ENCODE measurements at places on chromosomes 6 and 20. TPM values are rescaled to one million over a fixed set of nuclear protein-coding genes. Genes with fewer than 3 reads are reported as not detected.

Gene PRDM13
- total RNA-seq = not detected

Gene NHSL1
- total RNA-seq = 0.75 TPM

Gene DDO
- not detected for total RNA-seq

Gene SPATA2
- 25.8 TPM for total RNA-seq

Gene TRIM31
- total RNA-seq = not detected

Gene DZANK1
- 5.7 TPM for total RNA-seq

Gene TBX18
- total RNA-seq = not detected

Gene SFTA2
- total RNA-seq = not detected

Gene OR2B2
- total RNA-seq = not detected

Gene PCK1
- total RNA-seq = not detected

Gene FAM50B
- 1.9 TPM for total RNA-seq

Gene GCNT2
- total RNA-seq = 0.79 TPM

Gene RIMS1
- not detected for total RNA-seq

Gene TMEM217
- 0.75 TPM for total RNA-seq

Gene VGLL2
- total RNA-seq = not detected

Gene CLVS2
- total RNA-seq = not detected

Gene RAB44
- 0.09 TPM for total RNA-seq

Gene PSMB9
- total RNA-seq = 112 TPM

Gene DNAH8
- 0.10 TPM for total RNA-seq

Gene IPCEF1
- total RNA-seq = 31.4 TPM

Gene RHAG
- total RNA-seq = not detected

Gene DEFB115
- total RNA-seq = not detected

Gene CBLN4
- total RNA-seq = not detected

Gene FOXA2
- total RNA-seq = not detected

Data from natural killer cell (primary cell).